ENCODE measurements at places on chromosomes 12 and 14.

GRCh38 chr12:52739963-52740362 is 36.6 kb upstream of the KRT77 start:
- no peak for DNase-seq

DNA sequence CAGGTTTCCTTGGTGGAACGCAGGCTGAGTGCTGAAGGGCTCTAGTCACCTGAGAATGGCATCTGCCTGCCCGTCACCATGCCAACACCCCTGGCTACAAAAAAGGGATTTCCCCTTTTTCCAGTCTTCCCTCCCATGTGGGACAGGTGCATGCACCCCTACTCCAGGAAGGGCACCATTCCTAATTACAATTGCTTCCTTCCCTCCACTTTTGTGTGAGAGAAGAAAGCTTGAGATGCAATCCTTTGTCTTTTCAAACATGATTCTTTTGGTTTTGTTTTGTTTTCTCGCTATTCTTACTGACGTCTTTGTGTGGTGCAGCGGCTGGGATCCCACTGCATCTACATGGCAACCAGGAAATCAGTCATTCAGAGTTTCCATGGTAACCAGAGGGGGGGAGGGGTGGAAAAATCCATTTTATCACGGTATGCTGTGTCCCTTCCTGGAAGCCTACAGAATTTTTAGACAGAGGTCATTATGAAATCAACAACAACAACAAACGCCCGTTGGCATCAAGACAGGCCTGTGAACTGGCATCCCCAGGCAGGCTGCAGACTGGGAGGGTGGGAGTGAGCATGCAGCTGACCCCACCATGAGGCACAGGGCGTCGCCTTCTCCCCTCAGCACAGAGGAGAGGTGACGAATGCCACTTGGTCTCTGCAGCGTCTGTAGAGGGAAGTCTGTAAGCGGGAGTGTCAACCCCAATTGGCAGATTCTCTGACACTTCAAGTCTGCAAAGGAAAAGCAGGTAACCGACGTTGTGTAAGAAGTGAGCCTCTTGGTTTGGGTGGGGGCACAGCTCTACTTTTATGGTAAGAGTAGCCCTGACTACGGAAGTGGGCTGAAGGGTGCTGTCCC is 13.6 kb upstream of the GNG2 start:
- peak; percentile 68 for DNase-seq

- no peak for DNase-seq
These were observed 170.4 kb downstream of the CALM1 start for GRCh38 chr14:90567191-90567590.

DNA sequence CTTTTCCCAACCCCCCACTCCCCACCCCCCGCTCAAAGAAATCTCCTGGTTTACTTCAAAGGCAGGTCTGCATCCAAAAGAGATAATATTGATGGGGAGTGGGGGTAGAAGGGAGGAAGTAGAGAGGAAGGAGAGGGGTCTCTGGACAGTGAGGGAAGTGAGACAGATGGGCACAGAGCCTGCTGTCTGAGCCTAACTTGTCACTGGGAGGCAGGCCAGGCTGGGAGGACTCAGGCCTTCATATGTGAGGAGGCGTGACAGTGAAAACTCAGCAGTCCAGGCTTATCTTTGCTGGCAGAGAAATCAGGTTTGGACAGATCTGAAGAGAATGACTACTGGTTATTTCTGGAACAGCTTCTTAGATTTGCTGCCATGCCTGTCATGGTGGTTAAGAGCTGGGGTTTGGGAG is 192.3 kb downstream of the NUAK1 start:
- no peak for DNase-seq

GRCh38 chr14:104789752-104790743 is 5.5 kb downstream of the AKT1 start:
- DNase-seq = no peak

DNA sequence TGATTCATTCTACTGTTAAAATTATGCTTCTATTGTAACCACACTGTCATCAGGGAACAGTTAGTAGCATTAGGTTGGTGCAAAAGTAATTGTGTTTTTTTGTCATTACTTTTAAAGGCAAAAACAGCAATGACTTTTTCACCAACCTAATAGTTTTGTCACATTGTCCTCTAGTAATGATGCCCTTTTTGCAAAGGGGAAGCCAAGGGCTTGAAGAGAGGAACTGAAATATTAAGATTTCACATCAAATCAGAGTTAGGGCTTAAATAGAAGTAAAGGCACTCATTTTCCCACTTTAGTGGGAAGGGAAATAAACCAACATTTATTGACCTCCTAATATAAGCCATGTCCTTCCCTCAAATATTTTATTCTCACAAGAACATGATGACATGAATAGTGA is 273.7 kb downstream of the NRXN3 start:
- DNase-seq = no peak

- DNase-seq = no peak
These were observed 61.3 kb downstream of the TRAF3 start for GRCh38 chr14:102838501-102838900.

- DNase-seq = no peak
These were observed 244.9 kb upstream of the DIO2 start for GRCh38 chr14:80456209-80456608.
